GM20000 (cell line): ENCODE measurements at places on chromosomes 3 and 15.

- no peak for DNase-seq
Measured at GRCh38 chr3:126423191-126424038, 28.7 kb downstream of the CFAP100 start.

DNA sequence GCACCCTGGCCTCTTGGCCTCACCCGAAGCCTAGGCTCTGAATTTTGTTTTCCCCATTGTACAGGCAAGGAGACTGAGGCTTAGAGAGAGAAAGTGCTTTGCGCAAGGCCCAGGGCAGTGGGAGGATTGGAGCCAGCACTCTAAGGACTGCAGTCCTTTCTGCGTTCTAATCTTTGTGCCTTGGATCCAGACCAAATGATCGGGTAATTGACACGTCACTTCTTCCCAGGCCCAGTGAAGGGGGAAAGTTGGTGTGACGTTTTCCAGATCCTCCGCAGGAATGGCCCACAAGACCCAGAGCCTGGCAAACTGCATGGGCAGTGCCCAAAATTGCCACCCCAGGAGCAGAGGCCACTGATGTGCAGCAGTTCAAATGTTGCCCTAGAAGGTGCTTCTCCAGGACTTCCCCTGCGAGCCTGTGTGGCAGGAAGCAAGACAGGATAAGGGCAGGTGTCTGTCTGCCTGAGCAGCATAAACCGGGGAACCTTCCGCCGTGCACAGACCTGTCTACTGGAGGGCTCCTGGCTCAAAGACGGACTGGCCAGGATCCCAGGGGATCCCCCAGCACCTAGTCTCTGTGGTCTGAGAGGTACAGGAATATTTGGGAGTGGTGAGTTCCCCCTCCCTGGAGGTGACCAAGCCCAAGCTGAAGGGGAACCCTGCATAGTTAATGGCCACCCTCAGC is 194.5 kb upstream of the TLE3 start:
- DNase-seq, result no peak

DNA sequence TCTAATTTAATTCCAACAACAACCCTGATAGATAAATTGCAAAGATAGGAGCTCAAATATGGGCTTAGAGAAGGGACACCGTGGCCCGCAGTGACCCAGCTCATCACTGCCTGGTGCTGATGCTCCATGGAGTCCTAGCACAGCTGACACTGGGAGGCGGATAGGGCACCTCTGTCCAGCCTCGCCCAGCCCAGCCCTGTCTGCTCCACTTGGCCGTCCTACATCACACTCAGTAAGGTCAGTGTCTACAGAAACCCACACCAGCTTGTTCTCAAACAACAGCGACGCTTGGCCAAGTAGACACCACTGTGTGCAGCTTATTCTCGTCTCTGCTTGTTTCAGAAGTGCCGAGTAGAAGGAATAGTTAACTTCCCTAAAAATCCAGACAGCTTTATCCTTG is 33.9 kb downstream of the GABRB3 start:
- no peak for DNase-seq

GRCh38 chr15:98358971-98359370 is 289.4 kb upstream of the IGF1R start:
- DNase-seq, result no peak

DNA sequence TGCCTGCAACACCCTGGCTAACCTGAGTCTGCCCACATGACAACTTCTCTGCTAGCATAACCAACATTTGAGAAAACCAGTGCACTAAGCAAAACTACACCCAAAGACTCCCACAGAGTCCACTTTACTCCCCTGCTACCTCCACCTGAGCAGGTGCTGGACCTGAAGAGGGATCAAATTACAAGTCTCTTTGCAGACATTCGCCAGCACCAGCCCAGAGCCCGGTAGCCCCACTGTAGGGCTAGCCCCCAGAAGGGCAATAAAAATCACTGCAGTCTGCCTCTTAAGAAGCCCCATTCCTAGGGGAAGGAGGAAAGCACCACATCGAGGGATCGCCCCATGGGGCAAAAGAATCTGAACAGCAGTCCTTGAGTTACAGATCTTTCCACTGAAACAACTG is 472.2 kb downstream of the GRM7 start:
- DNase-seq, result no peak

GRCh38 chr3:189577050-189577951 is 53.9 kb upstream of the TP63 start:
- no peak for DNase-seq

DNA sequence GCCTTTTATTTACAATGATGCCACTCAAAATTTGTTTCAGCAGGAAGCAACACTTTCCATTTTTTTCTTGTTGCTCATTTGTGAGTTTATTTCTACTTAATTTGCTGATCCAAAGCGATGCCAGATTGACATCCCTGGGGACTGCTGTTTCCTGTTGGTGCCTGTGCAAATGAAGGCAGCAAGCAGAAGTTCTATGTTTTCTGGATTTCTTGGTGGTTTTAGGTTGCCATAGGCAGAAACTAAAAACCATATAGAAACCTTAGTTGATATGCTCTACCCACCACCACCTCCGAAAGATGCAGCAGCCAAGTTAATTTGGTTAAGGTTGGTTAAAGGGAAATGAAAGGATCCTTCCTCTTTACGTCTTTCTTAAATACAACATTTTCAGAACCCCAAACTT is 356.2 kb downstream of the RBMS3 start:
- DNase-seq, result no peak

DNA sequence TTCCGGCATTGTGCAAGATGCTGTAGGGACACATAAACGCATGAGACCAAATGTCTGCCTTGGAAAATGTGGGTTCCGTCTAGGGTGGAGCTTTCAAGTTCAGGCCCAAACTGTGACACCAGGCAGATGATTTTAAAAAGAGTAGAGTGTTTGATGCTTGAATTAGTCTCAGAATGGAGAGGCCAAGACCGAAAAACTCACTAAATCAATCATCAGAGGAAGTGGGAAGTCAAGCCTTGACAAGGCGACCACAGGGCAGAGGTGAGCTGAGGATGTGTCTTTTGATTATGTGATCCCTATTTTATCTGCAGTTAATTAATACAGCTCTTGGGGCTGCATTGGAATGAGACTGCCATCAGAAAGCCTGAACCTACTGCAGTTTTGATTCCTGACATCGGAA is 275.4 kb downstream of the ABHD5 start:
- no peak for DNase-seq

GRCh38 chr15:69926006-69926405 is 171.7 kb downstream of the TLE3 start:
- DNase-seq, result no peak

DNA sequence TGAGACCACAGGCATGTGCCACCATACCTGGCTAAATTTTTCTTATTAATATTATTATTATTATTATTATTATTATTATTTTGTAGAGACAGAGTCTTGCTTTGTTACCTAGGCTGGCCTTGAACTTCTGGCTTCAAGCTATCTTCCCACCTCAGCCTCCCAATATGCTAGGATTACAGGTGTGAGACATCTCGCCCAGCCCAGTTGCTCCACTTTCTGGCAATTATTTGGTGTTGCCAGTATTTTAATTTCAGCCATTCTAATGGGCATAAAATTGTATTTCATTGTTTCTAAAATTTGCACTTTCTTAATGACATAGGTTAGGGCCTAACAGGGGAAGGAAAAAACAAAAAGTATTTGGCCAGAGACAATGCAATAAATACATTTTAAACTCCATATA is 1217.6 kb upstream of the ALCAM start:
- DNase-seq, result no peak

GRCh38 chr15:62297522-62297921 is 132.4 kb upstream of the C2CD4B start:
- DNase-seq, result no peak

GRCh38 chr3:74067296-74067695 is 442.6 kb upstream of the PDZRN3 start:
- no peak for DNase-seq

- DNase-seq, result peak; percentile 75
Measured at GRCh38 chr15:78422571-78423340, 15.3 kb upstream of the IREB2 start.

GRCh38 chr3:150147776-150148175 is 177.1 kb upstream of the PFN2 start:
- DNase-seq, result no peak

- DNase-seq, result no peak
Measured at GRCh38 chr3:121757087-121757811, 7.7 kb upstream of the GOLGB1 start.

DNA sequence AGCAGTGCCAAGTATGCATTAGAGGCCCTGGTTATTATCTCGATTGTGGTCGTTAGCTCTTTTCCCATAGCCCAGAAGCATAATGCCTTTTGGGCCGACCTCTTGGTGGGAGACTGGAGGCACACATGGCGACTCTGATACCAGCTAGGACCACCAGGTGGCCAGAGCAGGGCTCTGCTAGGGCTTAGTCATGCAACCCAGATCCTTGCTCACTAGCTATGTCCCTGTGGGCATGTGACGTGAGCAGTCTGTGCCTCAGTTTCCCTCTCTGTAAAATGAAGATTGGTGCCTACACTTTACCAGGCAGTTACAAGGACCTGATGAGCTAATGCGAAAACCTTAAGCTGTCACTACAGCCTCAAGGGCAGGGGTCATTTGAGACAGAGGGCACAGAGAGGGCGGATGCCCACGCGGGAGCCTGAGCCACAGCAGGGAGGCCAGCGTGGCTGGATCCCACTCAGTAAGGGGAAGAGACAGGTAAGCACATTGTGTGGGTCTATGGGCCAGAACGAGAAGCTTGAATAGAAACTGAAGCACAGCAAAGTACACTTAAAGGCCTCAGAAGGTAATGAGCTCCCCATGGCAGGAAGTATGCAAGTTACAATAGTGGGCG is 8.8 kb downstream of the KLF15 start:
- no peak for DNase-seq

DNA sequence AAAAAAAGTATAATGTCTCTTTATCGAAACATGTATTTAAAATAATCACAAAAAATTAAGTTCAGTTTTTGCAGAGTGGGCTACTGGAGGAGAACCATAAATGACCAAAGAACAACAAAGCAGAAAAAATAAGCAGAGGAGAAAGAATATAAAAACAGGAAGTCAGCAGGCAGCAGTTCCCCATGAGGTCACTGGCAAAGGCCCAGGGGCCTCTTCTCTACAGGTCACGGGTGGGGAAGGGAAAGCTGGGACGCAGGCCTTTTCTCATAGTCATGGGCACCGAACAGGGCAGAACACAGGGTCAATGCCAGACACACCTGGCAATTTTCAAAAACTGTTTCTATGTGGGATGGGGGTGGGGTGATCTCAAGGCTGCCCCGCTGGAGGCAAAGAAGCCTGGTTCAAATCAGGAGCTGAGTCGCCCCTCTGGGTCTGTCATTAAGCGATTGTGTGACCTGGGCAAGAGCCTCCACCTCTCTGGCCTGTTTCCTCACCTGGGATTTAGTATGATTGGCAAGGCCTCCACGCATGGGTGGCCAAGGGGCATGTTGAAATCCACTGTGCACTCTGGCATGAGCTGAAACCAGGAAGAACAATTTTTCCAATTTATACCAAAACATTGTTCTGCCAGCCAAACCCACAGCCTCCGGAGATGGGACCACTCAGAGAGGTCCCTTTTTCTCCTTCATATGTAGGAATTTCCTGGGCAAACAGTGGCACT is 43.8 kb upstream of the UACA start:
- no peak for DNase-seq

DNA sequence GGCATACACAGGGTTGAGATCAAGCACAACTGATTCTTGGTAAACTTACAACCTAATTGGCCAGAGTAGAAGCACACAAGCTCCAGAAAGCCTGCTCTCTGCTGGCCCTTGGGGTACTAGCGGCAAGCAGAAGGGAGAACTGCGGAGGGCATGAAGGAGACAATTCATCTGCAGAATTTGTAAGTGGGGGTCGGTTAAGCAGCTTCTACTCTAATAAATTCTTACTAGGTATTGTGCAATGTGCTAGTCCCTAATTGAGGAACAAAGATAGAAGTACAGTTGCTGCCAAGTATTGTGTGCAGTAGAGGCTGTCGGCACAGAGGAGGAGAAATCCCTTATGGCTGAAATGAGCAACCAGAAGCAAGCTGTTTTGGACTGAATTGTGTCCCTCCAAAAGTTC is 91.2 kb upstream of the VEPH1 start:
- no peak for DNase-seq

GRCh38 chr15:89740137-89740536 is 10.9 kb downstream of the MESP1 start:
- peak; percentile 82 for DNase-seq

- DNase-seq, result no peak
Measured at GRCh38 chr3:9784965-9785364, 7.3 kb downstream of the TADA3 start.

GRCh38 chr15:101486696-101487459 is 2.6 kb downstream of the PCSK6 start:
- DNase-seq, result no peak

- DNase-seq, result no peak
Measured at GRCh38 chr3:174355505-174355904, 503.6 kb upstream of the NAALADL2 start.

DNA sequence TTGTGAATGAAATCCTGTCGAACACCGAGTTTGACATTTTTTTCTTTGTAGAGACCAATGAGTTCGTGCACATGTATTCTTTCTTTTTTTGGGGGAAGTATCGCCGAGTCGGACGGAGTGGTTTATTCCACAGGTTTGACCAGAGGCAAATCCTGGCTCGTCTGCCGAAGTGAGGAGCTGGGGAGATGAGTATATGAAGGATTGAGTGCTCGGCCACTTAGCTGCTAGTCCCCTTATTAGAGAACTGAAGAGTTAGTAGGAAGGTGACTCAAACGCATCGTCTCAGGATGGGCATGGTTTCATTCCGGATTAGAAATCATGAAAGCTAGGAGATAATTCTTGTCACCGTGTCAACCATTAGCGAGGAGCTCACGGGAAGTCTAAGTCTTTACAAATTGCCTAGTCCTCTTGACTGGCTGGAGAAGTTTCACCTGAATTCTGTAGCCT is 154.7 kb upstream of the GOLIM4 start:
- DNase-seq, result peak; percentile 23

DNA sequence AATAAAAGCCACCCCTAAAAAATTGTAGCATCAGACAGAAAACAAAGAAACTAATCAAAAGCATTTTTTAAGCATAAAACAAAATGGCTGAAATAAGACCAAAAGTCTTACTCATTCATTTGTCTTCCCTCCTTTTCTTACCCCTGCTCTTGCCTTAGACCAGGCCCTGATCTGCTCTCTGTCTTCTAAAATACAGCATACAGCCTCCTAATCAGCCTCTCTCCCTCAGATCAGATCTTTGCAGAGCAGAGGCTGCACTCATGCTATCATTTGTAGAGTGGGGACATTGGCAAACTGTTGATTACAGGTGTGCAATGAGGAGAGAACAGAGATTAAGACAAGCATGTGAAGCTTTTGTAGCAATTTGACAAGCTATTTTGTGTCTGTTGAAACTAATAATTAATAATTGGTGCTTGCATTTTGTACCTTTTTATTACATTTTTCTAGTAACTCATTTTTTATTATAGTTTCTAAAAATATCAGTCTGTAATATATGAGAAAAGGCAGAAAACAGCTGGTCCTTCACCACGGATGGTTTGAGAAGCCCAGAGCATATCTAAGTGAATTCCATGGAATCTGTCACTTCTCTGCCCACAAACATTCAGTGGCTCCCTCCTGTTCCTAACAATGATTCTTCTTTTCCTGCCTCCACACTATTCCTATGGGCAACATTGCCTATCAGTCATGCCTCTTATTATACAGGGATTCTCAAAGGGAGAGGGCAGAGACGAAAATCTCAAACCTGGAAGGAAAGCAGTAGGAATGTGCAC is 286.2 kb upstream of the STT3B start:
- no peak for DNase-seq

- no peak for DNase-seq
Measured at GRCh38 chr3:135752851-135753250, 212.7 kb upstream of the PPP2R3A start.

GRCh38 chr3:63582943-63583500 is 69.5 kb upstream of the SNTN start:
- no peak for DNase-seq

GRCh38 chr3:57179580-57180410 is 14.6 kb upstream of the IL17RD start:
- DNase-seq, result peak; percentile 42

- no peak for DNase-seq
Measured at GRCh38 chr15:42088801-42089640, 5.3 kb downstream of the PLA2G4D start.
